ENCODE measurements at places on chromosomes 1 and 21. TPM values are rescaled to one million over a fixed set of nuclear protein-coding genes. Genes with fewer than 3 reads are reported as not detected.

Gene PIGV
- 10.6 TPM for total RNA-seq

Gene THEM5
- not detected for total RNA-seq

Gene PRRX1
- total RNA-seq, result 169 TPM

Gene CHRM3
- 1.4 TPM for total RNA-seq

Gene OTUD3
- total RNA-seq, result 14.0 TPM

Gene PLPPR4
- 6.6 TPM for total RNA-seq

Measured in sciatic nerve (tissue), 2 donors.